CD4-positive, alpha-beta T cell treated with Interleukin-2 at 100 ng/mL for 4 hours (primary cell): ENCODE measurements at places on chromosomes 3 and 15.

DNA sequence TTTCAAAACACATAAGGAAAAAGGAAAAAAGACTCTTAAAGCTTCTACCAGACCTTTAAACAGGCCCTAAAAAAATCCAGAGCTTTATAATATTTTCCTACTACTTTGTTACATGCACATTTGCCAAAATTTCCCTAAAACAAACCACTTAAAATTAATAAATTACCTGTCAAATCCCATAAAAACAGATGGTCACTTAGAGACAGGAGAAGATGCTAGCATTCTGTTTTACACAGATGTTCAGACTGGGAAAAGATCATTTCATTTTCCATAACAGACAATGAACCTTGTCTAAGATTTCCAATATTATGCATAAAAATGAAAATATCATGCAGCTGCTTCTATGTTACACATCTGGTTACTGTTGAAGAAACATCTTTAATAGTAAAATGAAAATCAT is 66.6 kb downstream of the SUCLG2 start:
- DNase-seq = no peak

DNA sequence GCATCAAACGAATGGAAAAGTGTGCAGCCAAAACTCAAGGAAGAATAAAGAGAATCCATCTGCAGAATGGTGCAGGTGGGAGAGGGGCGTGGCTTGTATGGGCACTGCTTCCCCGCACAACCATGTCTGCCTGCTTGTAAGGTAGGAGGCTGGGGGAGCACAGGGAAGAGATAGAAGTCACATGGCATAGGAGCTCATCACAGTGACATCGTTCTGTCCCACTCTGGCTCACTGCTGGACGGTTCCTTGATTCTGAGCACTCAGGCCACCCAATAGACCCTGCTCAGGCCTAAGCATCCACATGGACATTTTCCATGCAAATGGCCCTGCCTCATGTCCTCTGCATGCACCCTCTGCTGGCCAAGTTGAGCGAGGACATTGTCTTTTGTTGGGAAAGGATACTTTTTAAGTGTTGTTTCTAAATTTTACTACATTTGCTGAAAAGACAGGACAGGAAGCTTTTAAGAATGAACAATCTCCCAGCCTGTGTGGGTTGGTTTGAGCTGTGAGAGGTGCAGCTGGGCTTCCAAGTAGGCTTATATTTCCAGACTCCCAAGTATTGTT is 3.1 kb downstream of the MYLK start:
- DNase-seq = no peak

DNA sequence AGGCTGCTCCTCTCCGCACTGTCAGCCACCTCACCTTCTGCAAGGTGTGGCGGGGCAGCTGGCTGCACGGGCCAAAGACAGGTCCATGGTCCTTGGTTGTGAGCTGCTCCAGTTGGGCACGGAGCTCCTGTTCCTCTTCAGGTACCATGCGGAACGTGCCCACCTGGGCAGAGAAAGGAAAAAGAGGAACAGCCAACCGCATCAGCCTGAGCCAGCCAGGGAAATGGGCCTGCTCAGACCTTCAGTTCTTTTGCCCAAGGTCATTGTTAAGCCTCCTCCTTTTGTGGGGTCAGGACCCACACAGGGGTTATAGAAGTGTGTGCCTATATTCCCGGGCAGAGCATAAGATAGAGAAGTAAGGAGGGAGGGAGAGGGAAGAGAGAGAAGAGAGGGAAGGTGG is 2.8 kb downstream of the RLBP1 start:
- DNase-seq = no peak

GRCh38 chr3:172102123-172102882 is 62.9 kb downstream of the FNDC3B start:
- peak; percentile 49 for DNase-seq

DNA sequence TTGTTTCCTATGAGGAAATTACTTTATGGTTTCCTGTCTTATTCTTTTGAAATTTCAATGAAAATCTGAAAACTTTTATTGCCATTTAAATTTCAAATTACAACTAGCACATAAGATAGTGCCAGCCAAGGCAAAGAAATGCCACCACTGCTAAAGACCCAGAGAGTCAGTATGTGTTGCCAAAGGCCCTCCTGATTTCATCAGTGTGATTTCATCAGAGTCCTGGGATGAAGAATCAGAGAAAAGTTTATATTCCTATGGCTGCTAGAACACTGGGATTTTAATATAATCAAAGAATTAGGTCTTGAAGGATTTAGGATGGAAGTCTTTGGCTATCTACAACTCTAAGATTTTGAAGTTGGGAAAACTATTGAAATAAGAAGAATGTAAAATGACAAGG is 434.2 kb upstream of the CCDC54 start:
- no peak for DNase-seq

- DNase-seq = peak; percentile 24
Measured at GRCh38 chr3:127455541-127456450, 134.7 kb downstream of the TPRA1 start.

- DNase-seq = no peak
Measured at GRCh38 chr15:64001148-64001547, 45.1 kb downstream of the DAPK2 start.

DNA sequence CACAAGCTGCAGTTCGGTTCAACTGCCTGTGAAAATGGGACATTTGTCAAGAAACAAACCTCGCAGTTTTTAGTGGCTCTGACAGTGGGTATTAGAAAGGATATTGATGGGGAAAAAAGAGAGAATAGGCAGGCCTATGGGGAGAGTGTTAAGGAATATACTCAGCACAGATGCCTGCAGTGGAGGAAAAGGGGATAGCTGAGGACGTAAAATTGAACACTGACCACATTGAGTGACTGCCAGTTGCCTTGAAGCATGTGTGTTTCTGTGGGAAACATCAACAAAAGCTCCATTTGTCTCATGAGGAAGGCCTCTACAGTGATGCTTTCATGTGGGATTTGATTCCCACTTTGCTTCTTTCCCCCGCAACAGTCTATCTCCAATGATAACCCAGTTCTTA is 1042.1 kb downstream of the TUSC7 start:
- no peak for DNase-seq

GRCh38 chr3:145719114-145719513 is 441.9 kb downstream of the PLOD2 start:
- no peak for DNase-seq

DNA sequence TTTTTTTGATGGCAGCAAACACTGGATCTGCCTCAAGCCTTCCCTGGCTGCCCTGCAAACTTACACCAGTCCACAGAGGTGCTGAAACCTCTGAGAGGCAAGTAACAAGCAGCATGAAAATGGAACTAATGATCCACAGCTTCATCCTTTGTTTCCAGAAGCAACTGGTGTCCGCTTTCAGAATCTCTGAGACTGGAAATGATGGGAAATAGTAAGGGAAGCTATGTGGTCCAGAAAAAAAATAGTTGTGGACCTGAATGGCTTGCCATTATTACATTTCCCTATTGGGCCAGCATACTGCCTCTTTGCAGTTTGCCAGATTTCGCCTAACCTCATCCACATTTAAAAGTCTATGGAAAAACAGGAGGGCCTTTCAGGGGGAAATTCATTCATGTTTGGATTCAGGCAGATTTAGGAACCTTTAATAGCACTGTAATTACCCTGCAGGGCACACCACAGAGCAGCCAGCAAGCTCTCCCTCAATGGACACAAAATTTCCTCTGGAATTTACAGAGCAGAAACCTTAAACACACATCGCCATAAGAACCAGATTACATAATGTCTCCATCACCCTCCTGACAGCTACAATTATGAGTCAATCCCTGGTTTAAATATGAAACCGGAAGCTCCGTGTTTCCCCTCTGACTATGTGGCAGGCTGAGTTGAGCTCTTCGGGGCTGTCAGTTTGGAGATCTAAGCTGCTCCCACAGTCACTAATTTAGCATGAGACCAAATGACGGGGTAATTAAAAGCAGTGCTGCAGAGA is 134.4 kb downstream of the TMCO5A start:
- DNase-seq = peak; percentile 31

GRCh38 chr15:88704791-88705768 is 66.3 kb downstream of the ISG20 start:
- no peak for DNase-seq

GRCh38 chr3:149162007-149162406 is 32.6 kb downstream of the HPS3 start:
- no peak for DNase-seq

DNA sequence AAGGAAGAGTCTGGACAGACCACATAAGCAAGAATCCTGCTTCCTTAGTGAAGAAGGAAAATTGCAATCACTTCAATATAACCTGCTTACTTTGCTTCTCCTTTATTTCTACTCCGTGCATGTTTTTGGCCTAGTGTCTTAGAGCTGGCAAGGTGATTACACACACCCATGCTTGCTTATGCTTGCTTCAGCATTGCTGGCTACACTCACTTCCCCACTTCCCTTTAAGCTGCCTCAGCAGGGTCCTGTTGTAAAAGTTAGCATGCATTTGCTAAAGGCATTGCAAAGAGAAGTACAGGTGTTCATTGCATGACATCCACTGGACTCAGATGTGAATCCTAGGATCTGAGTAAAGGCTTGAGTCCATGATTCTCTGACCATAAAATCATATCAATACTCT is 47.5 kb upstream of the STT3B start:
- no peak for DNase-seq

GRCh38 chr3:132022914-132023313 is 11.9 kb downstream of the CPNE4 start:
- DNase-seq = no peak

GRCh38 chr3:177776661-177777101 is 579.4 kb upstream of the TBL1XR1 start:
- DNase-seq = no peak

- DNase-seq = no peak
Measured at GRCh38 chr3:40329071-40329470, 19.6 kb downstream of the EIF1B start.

GRCh38 chr3:14441240-14441919 is 39.0 kb downstream of the SLC6A6 start:
- DNase-seq = no peak

GRCh38 chr3:188931531-188931930 is 240.2 kb upstream of the TPRG1 start:
- no peak for DNase-seq
